NCI-H1930 (cell line): ENCODE measurements at places on chromosomes 11 and 22.

DNA sequence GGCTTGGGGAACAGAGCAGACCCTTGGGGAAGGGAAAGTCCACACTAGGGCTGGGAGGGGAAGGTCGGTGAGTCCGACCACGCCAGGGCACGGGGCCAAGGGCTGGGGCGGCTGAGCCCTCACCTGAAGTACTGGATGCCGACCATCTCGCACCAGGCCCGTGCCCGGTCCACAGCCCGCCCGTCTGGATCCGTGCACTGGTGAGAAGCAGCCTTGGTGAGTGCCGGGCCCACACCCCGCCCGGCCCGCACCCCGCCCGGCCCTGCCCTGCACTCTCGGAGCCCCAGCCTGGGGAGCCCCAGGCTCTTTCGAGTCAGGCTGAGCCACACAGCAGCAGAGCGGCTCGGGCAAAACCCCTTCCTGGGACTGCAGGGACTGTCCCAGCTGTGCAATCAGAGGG lies 1.9 kb upstream of the BAIAP2L2 start:
- no peak for DNase-seq

- no peak for DNase-seq
These were observed 65.9 kb upstream of the BIRC3 start for GRCh38 chr11:102251423-102251822.

- no peak for DNase-seq
These were observed 157.0 kb upstream of the NECTIN1 start for GRCh38 chr11:119885861-119886567.

GRCh38 chr11:82533628-82534327 lies 199.9 kb downstream of the FAM181B start:
- DNase-seq = no peak

DNA sequence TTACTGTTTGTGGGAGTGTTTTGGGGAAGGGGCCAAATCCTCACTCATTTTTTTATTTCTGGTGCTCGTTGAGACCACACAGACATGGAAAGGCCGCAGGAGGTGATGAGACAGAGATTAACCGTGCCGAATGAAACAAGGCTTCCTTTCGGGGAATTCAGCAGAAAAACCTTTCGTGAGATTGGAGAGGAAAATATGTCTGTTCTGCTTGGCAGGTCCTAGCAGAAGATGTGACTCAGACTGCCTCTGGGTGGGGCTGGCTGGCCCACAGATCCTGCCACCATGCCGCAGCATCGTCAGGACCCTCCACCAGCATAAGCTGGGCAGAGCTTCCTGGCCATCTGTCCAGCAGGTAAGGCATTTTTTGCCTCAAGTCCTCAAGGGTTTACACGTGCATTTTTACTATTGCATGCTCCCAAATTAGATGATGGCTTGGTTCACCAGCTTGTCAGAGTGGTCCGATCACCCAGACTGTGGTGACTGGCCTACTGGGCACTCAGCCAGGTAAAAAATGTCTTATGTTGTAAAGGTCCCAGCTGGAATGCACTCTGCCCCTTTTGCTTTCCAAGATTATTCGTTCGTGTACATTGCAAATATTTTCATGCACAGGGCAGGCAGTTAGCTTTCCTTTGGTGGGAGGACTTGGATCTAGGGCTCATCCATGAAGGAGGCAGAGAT lies 1.5 kb downstream of the DDB2 start:
- DNase-seq = no peak

GRCh38 chr22:36281781-36282327 lies 28.9 kb downstream of the APOL1 start:
- no peak for DNase-seq

DNA sequence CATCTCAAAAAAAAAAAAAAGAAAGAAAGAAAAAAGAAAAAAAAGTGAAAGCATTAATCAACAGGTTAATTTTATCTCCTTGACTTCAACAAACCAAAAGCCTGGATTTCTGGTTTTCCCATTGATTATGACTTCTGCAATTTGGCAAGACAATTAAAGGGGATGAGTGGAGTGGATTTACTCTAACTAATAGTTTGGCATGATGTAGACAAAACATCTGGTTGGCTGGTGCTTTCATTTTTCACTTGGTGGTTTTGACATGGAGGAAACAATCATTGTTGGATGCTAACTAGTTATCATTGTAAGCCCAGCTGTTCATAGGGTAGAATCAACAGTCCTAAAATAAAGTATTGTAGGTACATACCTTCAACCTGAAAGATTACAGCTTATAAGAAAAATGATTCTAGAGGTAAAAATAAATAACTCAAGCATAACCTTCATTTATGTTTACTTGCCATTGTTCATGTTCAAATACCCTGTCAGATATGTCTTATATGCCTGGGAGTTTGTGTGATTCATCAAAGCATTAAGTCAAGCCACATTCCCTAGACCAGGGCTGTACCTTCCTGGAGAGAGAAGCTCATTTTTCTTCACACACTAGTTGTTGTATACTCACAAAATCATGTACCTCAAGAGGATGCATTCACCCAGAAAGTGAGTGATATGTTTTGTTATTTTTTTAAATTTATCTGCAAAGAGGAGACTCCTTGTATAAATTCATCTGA lies 15.1 kb downstream of the FIBIN start:
- DNase-seq = no peak

- no peak for DNase-seq
These were observed 206.0 kb upstream of the CHORDC1 start for GRCh38 chr11:90428836-90429235.

GRCh38 chr11:131637469-131638175 lies 267.2 kb downstream of the NTM start:
- DNase-seq = no peak

GRCh38 chr11:66892911-66893310 lies 36.0 kb downstream of the LRFN4 start:
- no peak for DNase-seq

DNA sequence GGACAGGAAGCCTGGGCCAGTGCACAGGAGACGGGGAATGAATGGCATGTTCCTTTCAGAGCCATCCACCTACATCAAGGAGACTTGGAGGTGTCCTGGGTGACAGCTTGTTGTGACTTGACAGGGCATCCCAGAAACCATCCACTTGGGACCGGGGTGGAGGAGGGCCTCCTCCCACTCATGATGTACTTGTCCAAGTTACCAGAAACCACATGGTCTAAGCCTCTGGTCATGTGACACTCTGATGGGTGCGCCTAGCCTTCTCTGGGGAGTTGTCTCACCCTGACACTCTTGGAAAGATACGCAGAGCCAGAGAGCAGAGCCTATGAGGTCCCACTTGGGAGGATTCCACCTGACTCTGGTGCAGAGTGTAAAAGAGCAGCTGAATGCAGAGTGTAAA lies 21.6 kb upstream of the FXYD6 start:
- no peak for DNase-seq

- DNase-seq = no peak
These were observed 85.0 kb downstream of the CD44 start for GRCh38 chr11:35223991-35224390.

DNA sequence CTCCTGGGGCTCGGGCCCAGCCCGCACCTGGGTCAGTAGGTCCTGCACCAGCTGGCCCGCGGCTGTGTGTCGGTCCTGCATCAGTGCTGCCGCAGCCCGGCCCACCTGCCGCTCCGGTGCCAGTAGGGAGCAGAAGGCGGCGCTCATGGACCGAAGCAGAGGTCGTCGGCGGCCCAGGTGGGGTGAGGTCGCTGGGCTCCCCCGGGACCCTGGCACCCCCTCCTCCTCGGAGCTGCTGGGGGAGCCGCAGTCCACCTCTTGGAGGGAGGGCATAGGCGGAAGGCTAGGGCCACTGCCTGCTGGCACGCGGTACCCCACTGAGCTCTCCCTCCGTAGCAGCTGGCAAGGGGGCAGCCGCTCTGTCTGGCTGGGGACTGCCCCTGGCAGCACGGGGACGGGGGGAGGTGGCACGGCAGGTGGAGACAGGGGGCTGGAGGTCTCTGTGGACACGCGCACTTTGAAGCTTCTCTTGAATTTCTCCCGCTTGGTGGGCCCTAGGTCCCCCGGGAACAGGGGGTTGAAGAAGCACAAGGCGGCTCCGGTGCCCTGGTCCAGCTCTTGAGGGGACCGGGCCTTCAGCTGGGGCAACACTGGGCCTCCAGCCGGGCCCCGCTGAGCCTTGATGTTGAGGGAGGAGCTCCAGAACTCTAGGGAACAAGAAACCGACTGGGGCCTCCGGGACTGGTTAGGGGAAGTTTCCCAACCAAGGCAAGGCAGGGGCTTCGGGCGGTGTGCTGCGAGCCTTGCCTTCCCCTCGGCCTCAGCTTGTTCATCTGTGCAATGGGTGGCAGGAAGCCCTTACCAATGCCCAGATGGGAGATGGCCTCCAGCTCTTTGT lies 1.4 kb downstream of the RIN1 start:
- DNase-seq = no peak

- no peak for DNase-seq
These were observed 20.0 kb downstream of the APLNR start for GRCh38 chr11:57217053-57217452.

- no peak for DNase-seq
These were observed 35.6 kb downstream of the MYH9 start for GRCh38 chr22:36351921-36352802.

DNA sequence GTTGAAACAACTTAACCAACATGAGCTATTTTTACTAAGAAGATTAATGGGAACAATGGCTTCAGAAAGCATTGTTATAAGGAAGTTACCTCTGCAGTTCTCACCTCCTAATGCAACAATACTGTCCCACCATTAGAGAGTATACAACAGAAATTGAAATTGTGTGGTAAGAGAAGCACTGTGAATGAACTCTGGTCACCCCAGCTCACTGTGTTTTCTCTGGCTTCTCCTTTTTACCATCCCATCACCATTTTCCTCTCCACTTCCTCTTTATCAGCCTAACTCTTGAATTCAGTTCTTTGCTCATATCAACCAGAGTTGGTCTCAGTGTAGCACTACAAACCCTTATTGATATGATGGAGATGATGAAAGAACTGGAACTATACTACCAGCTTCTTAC lies 138.0 kb upstream of the POU2AF2 start:
- DNase-seq = no peak

- no peak for DNase-seq
These were observed 9.3 kb downstream of the PRCP start for GRCh38 chr11:82890936-82891335.

- DNase-seq = no peak
These were observed 48.9 kb upstream of the CDON start for GRCh38 chr11:126111458-126112116.

DNA sequence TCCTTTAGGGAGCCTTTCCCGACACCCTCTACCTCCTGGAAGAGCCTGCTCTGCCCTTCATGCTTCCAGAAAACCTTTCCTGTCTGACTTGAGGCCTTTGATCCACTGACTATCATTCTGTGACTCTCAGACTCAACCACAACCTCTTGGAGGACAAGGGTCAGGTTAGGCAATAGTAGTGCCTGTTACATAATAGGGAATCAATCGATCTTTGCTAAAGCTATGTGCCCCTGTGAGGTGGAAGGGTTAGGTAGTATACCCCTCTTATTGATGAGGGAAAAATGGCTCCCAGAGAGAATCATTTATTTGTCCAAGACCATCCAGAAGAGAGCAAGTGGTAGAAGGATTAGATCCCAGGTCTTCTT lies 16.2 kb downstream of the KCNC1 start:
- no peak for DNase-seq

- DNase-seq = no peak
These were observed 456.3 kb downstream of the MIAT start for GRCh38 chr22:27113641-27114040.

GRCh38 chr22:38707346-38707745 lies 1.6 kb downstream of the GTPBP1 start:
- no peak for DNase-seq

- no peak for DNase-seq
These were observed 843.4 kb downstream of the TBC1D22A start for GRCh38 chr22:47605886-47606285.

DNA sequence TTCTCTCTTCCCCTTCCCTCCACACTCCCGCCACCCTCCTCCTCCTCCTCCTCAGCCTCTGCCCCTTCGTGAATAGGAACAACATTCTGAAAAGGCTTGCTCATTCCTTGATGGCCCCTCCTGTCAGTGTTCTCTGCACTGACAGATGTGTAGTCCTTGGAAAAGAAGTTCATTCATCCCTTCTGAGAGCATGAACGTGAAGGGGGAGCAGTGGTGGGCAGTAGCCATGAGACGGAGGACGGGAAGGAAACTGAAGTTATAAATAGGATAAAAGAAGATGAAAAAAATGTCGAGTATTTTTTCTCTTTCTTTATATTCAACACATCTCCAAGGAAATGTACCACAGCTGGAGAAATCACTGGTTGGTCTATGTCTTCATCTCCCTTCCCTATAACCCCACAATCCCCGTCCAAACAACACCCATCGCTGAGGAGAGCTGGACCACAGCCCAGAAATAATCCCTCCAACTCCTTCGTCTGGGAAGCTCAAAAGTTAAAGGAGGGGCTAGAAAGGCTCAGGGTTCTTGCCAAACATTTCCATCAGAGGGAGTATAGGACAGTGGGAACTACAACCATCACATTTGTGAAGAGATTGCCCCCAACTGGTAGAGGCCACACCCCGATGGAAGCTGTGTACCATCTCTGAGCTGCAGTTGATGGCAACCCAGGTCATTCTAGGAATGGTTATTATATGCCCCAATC lies 33.5 kb downstream of the ETS1 start:
- no peak for DNase-seq

GRCh38 chr11:36213393-36213840 lies 75.8 kb downstream of the COMMD9 start:
- DNase-seq = no peak

GRCh38 chr22:49216579-49216978 lies 611.1 kb downstream of the BRD1 start:
- no peak for DNase-seq

- no peak for DNase-seq
These were observed 34.3 kb downstream of the ETS1 start for GRCh38 chr11:128552783-128553661.
